Activated CD8-positive, alpha-beta memory T cell treated with anti-CD3 and anti-CD28 coated beads, Interleukin-2, amount 10 ng/mL, durations not matched to agents 7 days and 5 days (primary cell): ENCODE measurements at places on chromosomes 3 and 15.

DNA sequence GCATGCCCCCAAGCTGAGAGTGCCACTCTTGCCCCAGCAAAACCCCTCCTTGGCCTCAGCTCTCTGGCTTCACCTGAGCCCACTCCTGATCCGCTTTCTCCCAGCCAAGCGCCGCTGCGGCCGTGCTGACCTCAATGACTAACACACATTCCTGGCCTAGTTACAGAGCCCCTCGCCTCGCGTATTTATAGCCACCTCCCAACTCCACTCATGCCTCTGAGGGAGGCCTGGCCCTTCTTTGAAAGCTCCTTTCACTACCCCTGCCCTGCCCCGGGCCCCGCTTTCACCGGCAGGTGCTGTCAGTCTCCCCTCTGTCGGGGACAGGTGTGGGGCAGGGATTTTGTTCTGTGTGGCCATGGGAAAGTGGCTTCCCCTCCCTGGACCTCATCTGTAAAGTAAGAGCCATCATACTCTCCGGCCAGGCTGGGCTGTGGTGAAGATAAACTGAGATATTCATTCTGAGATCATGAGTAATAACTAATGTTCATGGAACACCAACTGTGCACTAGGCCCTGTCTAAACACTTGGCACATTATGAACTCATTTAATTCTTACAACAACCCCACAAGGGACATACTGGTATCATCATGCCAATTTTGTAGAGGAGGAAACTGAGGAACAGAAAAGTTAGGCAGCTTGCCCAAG lies 13.2 kb upstream of the ATP2B2 start:
- DNase-seq = no peak

- DNase-seq = no peak
Measured at GRCh38 chr3:194124193-194124592, 11.8 kb upstream of the HES1 start.

DNA sequence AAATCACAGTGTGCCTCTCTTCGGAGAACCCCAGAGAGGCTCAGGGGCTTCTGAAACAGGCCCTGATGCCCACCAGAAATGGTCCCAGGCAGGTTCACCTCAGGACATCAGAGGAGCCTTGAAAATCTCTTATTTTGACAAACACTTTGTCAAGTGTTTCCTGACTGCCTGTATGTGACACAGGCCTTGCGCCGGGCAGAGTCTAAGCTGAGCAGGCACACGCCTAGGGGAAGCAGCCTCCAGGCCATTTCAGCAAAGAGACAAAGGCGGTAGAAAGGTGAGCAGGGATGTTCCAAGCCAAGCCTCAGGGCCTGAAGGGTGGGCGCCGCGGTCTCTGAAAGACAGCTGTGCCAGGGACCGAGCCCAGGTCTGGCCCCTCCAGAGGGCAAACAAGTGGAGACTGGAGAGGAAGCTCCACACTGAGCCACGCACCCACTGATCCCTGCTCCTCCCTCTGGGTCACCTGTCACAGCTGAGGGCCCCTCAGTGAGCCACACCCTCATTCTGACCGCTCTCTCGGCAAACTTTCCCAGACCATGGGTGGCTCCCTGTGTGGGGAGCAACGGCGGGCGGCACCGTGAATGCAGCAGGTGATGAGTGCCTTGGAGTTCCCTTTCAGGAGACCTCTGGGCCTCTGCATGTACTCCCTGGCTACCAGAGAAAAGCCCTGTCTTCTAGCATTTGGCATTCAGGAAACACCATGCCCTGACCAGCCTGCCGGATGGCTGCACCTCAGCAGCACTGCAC lies 136.1 kb downstream of the ADAMTS17 start:
- no peak for DNase-seq

- DNase-seq = no peak
Measured at GRCh38 chr15:90744759-90745402, 27.7 kb downstream of the BLM start.

- DNase-seq = peak; percentile 39
Measured at GRCh38 chr15:101252836-101253235, 988 bp upstream of the CHSY1 start.

- no peak for DNase-seq
Measured at GRCh38 chr15:59437142-59437816, 707 bp upstream of the FAM81A start.

DNA sequence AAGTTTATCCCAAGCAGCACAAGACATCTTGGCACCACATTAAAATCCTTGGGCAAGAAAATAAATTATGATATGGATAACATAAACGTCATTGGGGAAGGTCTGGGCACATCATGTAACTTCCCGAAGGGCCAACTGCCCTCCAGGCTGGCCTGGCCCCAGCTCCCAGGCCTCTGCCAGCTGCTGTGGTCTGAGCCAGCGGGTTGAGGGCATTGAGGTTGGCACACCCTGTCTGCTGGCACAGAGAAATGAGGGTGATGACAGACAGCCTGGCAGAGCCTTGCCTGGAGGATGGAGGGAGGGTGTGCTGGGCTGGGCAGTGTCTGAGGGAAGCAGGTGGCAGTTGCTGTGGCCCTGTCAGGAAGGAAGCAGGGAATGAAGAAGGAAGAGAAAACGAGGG lies 3.3 kb upstream of the RBSN start:
- no peak for DNase-seq

DNA sequence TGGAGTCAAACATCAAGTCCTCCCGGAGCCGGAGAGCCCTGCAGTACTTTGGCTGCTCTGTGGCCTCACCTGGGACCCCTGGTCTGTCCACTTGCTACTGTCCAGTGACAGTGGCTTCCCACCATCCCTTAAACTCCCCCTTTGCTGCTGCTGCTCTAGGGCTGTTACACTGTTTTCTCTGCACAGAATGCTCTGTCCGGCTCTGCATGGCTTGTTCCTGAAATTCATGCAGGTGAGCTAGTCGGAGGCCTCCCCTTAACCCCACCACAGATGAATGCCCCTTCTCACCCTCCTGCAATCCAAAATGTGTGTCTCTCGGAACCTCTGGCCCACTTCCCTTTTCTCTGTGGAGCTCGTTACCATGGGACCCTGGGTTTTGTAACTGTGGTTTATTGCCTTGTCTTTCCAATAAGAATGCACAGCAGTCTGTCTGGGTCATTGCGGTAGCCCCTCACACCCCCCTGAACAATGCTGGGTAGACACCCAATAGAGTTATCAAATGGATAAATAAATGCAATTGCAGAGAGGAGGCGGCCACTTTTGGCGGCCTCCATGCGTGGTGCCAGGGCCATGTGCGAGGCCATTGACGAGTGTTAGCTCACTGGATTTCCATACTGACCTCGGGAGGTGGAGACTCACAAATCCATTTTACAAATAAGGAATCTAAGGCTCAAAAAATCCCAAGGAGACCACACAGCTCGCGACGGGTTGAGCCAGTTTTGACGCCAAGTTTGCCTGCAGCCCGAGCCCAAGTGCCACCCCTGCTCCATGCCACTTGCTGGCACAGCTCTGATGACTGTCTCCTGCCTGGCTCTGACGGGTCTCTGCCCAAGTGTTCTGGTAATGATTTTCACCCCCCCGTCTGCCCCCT lies 48.5 kb downstream of the RGMA start:
- DNase-seq = no peak

DNA sequence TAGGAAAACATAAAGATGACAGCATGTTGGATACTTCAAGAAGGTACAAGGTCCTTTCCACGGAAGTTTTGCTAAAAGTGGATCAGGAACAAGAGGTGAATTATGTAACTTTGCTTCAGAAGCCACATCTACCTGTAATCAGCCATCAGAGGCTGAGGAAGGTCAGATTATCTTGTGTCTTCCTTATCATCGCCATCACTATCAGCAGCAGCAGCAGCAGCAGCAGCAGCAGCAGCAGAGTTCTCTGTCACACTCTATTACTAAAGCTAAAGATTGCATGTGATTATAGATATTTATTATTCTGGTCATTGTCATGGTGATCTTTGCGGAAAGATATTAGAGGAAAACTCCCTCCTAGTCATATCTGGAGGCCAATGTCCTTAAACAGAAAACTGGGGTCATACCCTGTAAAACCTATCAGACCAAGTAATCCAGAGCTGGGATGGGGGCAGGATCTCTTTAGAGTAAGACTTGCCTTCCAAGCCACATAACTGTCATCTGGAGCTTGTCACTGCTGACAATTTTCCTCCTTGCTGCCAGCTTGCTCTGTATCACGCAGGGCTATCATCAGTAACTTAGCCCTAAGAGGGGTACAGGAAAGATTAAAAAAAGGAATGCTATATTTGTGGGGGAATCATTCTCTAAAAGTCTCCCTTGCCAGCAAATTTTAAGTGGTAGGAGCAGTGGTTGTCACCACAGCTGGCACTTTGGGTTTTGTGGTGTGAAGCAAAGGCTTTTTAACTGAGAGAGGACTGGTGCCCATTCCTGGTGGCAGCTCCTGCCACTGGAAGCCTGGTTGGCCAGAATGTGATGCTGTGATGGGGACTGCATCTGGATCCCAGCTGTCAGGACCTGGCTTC lies 130.9 kb upstream of the RASGRP1 start:
- no peak for DNase-seq

- DNase-seq = no peak
Measured at GRCh38 chr3:196517919-196518318, 2.8 kb upstream of the SMCO1 start.

DNA sequence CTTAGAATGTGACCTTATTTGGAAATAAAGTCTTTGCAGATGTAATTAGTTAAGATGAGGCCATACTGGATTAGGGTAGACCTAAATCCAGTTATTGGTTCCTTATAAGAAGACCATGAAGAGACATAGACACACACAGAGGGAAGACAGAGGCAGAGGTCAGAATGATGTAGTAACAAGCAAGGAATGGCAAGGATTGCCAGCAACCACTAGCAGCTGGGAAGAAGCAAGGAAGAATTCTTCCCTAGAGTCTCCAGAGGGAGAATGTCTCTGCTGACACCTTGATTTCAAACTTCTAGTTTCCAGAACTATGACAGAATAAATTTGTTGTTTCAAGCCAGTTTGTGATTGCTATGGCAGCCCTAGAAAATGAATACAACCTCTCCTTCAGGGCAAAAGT lies 116.7 kb downstream of the WDR76 start:
- DNase-seq = no peak

GRCh38 chr3:57951066-57951882 lies 56.9 kb upstream of the FLNB start:
- no peak for DNase-seq

DNA sequence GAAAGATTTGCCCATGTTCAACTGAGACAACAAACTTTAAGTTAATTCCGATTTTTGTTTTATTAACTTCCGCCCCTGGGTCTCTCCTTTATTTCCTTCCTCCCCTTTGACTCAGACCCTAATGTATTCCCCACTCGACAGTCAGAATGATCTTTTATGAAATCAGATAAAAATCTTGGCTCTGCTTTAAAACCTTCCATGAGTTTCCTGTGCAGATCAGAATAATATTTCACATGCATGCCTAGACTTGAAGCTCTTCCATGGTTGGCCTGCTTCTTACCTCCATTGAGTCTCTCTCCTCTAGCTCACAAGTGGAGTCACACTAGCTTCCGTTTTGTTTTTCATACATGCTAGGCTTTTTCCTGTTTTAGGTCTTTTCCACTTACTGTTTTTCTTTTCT lies 116.8 kb upstream of the SPATA16 start:
- no peak for DNase-seq

- DNase-seq = no peak
Measured at GRCh38 chr3:188348435-188349244, 194.7 kb downstream of the LPP start.

DNA sequence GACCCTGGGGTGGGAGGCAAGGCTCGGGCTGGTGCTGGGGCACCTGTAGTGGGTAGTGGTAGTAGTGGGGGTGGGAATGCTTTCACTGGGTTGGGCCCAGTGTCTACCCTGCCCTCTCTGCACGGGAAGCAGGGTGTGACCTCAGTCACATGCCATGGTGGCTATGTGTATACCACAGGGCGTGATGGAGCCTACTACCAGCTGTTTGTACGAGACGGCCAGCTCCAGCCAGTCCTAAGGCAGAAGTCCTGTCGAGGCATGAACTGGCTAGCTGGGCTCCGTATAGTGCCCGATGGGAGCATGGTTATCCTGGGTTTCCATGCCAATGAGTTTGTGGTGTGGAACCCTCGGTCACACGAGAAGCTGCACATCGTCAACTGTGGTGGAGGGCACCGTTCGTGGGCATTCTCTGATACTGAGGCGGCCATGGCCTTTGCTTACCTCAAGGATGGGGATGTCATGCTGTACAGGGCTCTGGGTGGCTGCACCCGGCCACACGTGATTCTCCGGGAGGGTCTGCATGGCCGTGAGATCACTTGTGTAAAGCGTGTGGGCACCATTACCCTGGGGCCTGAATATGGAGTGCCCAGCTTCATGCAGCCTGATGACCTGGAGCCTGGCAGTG lies 5.2 kb downstream of the DALRD3 start:
- no peak for DNase-seq

- DNase-seq = no peak
Measured at GRCh38 chr3:178982137-178982536, 89.5 kb downstream of the ZMAT3 start.

DNA sequence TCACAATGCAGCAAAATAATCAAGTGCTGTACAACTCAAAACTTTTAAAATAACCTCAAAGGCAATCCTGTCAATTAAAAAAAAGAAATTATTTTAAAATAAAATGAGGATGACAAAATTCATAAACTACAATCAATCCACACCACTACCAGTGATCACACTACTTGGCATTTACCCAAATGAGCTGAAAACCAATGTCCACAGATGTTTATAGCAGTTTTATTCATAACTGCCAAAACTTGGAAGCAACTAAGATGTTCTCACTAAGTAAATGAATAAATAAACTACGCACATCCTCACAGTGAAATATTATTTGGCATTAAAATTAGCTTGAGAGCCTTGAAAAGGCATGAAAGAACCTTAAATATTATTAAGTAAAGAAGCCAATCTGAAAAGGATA lies 121.3 kb downstream of the STAG1 start:
- DNase-seq = no peak

- DNase-seq = no peak
Measured at GRCh38 chr3:151979906-151980305, 106.5 kb downstream of the SUCNR1 start.

- DNase-seq = no peak
Measured at GRCh38 chr3:31895471-31895870, 85.6 kb downstream of the OSBPL10 start.

- DNase-seq = no peak
Measured at GRCh38 chr15:58329781-58330671, 101.8 kb upstream of the LIPC start.

DNA sequence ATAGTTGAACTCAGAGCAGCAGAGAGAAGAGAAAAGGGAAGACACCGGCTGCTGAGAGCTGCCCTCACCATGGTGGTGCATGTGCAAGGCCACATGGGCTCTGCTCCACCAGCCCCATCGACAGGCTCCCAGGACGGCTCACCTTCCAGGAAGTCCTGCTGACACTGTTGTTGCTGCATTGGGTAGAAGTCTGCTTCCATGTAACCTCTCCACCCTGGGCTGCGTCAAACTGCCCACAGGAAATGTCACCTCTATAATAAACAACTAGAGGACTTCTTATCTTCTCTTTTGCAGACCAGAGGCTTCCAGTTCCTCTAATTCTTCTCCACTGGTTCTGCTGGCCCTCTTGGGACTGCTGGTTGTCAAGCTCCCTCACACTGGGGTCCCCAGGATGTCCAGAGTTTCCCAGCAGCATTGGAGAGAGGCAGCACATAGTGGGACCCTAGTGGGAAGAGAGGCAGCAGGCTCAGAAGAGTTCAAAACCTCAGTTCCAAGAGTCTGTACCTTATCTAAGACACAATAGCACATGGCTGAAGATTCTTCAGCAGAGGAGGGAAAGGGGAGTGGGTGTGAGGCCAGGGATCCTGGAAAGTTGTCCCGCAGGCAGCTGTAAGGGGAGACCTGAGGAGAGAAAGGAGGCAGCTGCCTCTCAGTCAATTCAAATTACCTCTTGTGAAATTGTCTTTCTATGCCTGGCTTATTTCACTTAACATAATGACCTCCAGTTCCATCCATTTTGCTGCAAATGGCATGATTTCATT lies 5.8 kb upstream of the CCR3 start:
- peak; percentile 55 for DNase-seq
